ENCODE measurements at places on chromosomes 1 and 21.

DNA sequence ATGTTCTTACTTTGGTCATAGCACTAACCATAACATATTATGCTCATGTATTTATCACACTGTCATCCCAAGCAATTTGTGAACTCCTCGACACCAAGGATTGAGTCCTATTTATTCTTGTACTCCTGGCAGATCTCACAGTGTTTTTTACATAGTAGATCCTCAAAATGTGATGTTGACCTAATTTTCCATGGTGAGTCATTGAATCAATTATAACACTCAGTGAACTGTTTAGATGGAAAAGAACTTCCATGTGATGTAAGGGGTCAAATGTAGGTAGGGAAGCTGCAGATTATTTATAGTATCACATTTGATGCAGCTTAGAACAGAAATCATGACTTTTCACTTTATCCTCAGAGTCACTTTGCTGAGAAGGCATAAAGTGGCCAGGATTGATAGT lies 281.9 kb upstream of the ADAMTS5 start:
- ATAC-seq = no peak

- ATAC-seq = no peak
Measured at GRCh38 chr1:185720633-185721272, 13.4 kb upstream of the HMCN1 start.

- ATAC-seq = no peak
Measured at GRCh38 chr1:231686384-231686783, 59.8 kb downstream of the DISC1 start.

DNA sequence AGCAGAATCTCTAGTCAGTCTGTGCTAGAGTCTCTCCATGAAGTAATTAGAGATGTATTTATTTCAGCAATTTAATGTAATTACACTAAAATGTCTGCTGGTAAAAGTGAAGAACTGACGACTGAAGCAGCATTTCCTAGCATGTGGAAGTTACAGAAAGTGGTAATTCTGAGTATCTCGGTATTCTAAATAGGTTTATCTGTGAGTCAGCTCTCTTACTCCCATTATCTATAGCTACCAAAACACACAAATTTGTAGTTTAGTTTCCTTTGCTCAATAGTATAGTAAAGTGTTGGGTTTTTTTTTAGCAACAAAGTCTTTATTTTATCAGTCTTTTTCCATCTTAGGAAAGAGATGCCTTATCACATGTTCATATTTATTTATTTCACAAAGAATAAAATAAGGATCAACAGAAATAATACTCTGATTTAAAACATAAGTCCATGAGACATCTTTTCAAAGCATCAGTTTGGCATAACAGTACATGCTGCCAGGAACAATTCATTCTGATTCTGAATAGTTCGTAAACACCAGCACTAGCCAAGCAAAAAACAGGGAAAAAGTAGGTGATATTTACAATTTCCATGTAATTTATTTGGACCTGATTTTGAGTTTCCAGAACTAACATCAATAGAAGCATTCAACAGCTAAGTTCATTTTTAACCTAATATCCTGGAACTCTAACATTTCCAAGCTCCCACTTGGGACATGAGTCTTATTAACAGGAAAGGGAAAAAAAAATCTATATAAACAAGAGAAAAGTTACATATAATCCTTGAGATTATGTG lies 76.3 kb downstream of the KCNT2 start:
- no peak for ATAC-seq

DNA sequence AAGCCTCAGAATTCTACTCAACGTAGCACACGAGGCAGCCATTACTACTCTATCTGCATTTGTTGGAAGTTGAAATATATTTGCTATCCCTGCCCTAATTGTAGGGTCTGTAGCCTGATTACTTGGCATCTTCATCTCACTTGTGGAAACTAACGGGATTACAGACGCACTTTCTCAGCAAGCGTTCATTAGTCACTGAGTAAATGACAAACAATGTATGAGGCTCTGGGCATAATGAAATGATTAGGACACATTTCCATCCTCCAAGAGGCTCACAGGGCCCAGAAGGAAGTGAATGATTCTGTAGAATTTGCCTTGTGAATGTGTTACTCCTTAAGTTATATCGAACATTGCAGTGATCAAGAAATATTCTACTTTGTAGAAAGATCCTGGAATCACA lies 78.1 kb downstream of the KIF26B start:
- no peak for ATAC-seq

All from motor neuron (in vitro differentiated cells).